Left lobe of liver (tissue), 2 donors: ENCODE measurements at places on chromosomes 2 and 18.

DNA sequence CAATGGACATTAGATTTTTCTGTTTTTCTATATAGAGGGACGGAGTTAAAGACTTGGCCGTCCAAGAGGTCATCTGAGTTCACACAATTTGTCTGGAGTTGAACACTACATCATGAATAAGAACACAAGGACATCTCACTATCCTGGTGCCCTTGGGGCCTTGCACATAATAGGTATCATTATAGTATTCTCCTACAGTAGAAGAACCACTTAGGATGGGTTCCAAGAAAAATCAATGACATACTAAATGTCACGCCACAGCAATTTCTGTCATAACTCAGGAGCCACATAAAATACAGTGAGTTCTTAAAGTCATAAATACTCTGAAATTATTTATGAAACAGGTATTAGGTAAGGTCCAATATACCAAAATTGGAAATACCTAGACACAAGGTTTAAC lies 154.4 kb downstream of the NCKAP5 start:
- DNase-seq, result no peak

GRCh38 chr18:35749701-35750100 lies 168.2 kb downstream of the GALNT1 start:
- no peak for DNase-seq

DNA sequence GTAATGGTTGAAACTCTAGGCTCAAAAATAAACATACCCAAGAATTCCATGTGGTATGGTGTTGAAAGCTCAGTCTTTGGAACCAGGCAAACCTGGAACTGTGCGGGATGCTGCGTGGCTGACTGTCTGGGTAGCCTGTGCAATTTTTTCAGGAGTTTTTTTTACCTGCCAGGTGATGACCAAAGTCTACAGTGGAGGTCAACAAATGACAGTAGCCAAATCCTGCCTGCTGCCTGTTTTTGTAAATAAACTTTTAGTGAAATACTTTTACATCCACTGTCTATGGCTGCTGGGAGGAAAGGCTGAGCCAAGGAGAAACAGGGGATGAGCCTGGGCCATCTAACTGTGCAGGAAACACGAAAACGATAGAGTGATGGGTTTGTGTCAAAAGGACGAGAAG lies 240.6 kb downstream of the PIEZO2 start:
- peak; percentile 62 for DNase-seq

- no peak for DNase-seq
Observed at GRCh38 chr2:124248386-124248785, 223.3 kb downstream of the CNTNAP5 start.

DNA sequence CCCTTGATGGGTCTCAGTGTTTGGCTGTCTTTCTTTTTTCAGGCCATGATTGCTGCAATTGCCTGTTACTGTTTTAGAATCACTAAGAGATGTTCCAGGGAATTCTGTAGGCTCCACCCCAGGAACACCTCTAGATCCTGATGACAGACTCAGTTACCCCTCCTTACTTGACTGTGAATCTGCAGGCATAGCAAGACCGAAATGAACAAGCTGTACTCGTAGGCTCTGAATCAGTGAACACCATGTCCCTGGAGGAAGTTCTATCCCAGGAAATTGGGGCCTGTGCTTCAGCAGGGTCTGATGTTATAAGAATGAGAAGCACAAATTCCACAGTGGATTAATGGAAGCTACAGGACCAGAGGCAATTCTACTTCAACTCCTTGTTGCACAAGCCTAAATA lies 148.6 kb downstream of the COPS8 start:
- no peak for DNase-seq

- DNase-seq, result no peak
Observed at GRCh38 chr18:12060182-12060870, 33.3 kb upstream of the ANKRD62 start.

- DNase-seq, result no peak
Observed at GRCh38 chr2:241645056-241645914, 7.8 kb downstream of the ATG4B start.

DNA sequence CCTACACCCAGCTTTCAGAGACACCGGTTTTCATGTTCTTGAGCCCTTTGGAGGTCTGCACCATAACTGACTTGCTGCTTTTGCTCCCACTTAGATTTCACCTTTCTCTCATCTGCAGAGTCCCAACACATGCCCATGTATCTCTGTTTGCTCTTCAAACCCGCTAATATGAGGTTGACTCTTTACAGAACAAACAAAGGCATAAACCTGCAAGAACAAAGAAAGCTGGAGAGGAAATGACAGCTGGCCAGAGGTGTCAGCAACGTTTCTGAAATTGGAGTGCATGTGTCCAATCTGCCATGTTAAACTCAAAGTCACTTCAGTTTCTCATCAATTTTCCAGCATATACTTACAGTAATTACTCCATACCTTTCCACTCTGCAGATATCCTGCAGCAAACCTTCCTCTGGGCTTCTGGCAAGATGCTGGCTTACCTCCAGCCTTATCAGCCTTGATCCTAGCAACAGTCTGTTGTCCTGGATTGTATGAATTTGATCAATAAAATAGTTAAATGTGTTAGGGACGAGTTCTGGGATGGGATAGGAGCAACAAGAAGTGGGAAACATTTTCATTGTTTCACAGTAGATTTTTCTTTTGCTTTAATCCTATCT lies 157.4 kb downstream of the FHOD3 start:
- DNase-seq, result no peak

GRCh38 chr18:24212939-24213338 lies 74.1 kb downstream of the CABYR start:
- DNase-seq, result no peak

GRCh38 chr2:40213071-40213470 lies 238.8 kb downstream of the SLC8A1 start:
- DNase-seq, result no peak

- DNase-seq, result no peak
Observed at GRCh38 chr2:161165811-161166210, 5.6 kb downstream of the TANK start.

GRCh38 chr2:53362934-53363333 lies 404.7 kb upstream of the CHAC2 start:
- DNase-seq, result no peak

GRCh38 chr2:217363470-217363869 lies 503.6 kb upstream of the TNP1 start:
- no peak for DNase-seq

DNA sequence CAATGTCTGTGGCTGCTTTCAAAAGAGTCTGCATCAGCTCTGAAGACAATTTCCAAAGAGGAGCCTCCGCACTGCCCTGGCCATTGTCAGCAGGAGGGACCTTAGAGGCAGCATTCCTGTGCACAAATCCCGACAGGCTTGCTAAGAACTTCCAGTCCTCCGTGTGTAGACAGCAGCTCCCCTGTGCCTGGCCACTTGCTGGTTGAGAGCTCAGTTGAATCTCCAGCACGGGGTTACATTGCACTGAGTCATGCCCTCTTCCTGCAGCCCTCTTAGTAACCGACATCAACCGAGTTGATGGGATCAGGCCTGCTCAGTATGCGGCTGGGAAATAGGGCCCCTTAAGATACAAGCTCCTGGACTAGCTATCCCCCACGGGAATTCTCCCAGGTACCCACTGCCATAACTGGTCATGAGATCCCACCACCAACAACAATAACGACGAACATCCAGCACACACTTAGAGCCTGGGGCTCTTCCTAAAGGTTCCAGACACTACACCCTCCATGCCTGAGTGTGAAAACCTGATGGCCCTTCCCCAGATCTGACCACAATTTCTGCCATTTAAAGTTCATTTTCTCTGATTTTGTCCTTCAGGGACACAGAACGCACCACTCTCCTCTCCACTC lies 12.0 kb downstream of the ATP6V1B1 start:
- peak; percentile 37 for DNase-seq

- DNase-seq, result no peak
Observed at GRCh38 chr2:43454791-43455190, 141.0 kb downstream of the THADA start.

- no peak for DNase-seq
Observed at GRCh38 chr2:197159661-197160211, 150.8 kb downstream of the ANKRD44 start.

DNA sequence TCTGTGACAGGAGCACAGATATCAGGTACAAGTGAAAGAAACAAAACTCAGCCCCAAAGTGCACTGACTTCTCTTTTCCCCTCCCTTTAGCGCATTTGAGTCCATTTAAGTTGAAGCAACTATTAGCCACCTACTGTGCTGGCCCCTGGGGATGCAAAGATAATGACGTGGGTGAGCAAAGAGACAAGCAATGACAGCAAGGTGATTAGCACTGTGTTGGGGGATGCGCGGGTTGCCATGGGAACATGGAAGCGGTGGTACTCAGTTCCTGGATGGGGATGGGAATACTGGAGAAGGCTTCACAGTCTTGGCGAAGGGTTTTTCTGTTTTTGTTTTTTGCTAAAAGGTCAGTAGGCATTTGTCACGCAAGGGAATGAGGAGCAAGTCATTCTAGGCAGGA lies 205.8 kb downstream of the LDLRAD4 start:
- DNase-seq, result no peak

DNA sequence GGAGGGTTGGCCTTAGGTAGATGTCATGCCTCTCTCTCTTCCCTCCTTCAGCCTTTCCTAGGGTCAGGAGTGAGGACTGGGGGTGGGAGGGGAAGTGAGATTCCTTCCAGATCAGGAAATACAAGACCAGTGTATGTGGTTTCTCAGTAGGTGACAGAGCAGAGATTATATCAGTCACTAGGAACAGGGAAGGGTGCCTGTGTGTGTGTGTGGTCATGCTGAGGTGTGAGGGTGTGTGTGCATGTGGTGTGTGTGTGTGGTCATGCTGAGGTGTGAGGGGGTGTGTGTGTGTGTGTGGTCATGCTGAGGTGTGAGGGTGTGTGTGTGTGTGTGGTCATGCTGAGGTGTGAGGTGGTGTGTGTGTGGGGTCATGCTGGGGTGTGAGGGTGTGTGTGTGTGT lies 259.8 kb downstream of the LOXHD1 start:
- no peak for DNase-seq

GRCh38 chr2:144281476-144281875 lies 238.4 kb downstream of the ZEB2 start:
- DNase-seq, result no peak

GRCh38 chr2:220499225-220499624 lies 871.8 kb downstream of the SLC4A3 start:
- DNase-seq, result no peak

DNA sequence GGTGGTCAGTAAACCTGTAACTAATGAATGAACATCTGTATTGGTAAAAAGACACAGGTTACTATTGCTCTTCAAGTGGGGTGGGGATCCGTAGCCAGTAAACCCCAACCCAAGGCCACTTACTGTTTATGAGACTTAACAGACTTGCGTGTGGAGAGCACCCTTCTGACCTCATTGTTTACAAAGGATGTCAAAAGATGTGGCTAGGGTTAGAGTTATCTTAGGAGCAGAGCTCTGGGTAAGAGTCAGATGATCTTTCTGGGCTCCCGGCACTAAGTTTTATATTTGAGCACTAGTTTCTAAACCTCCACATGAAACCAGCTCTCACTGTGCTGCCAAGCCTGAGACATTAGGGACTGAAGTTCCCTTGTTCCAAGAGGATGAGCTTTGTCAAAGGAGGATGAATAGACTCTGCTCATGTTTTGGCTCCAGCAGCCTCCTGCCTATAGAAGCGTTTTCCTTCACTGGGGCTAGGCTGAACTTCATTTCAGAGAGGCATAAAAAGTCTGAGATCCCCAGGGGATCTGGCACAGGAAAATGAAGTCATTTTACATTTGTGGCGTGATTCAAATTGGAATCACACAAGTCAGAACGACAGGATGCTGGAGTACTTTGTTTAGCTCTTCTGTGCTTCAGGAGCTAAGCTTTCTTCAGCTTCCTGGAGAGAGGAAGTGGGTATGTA lies 403.1 kb upstream of the TRIB2 start:
- no peak for DNase-seq

- no peak for DNase-seq
Observed at GRCh38 chr2:206232287-206233035, 42.0 kb upstream of the ZDBF2 start.

GRCh38 chr18:519019-519879 lies 18.7 kb upstream of the COLEC12 start:
- no peak for DNase-seq

GRCh38 chr2:169513926-169514325 lies 4.4 kb downstream of the KLHL41 start:
- no peak for DNase-seq

DNA sequence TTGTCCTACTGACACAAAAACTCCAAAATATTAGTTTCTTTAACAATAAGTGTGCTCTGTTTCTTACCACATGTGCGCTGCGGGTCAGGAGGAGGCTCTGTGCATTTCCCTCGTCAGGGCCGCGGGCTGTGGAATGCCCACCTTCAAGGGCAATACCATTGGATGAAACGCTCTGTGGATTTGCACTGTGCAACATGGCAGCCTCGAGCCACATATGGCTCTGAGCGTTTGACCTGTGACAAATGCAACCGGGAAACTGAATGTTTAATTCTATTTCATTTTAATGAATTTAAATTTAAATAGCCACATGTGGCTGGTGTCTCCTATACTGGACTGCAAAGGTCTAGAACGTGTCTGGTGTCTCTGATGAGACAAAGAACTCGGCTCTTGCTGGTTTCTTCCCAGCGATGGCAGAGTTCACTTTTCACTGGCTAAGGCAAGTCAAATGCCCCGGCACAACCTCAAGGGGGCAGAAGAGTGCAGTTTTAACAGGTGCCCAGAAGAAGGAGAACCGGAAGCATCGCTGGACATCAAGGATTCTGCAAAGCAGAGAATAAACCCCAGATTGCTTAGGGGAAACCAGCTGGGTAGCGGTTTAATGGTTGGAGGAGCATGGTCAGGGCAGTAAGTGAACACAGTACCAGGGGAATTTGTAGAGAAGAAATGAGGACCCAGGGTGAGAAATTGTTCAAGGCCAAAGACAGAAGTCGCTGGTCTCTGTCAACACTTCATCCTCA lies 37.0 kb upstream of the TMEM18 start:
- no peak for DNase-seq

DNA sequence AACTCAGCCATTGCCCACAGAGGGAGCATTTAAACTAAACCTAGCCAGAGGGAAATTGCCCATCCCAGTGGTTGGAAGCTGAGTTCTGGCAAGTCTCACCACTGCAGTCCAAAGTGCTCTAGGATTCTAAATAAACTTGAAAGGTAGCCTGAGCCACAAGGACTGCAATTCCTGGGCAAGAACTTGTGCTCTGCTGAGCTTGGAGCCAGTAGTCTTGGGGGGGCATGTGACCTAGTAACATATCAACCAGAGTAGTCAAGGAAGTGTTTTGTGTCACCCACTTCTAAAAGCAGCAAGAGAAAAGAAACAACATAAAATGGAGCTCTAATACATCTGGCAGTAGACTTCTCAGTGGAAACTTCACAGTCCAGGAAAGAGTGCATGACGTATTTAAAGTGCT lies 167.0 kb downstream of the PTH2R start:
- DNase-seq, result no peak

- DNase-seq, result peak; percentile 37
Observed at GRCh38 chr2:239691720-239692119, 290.9 kb upstream of the HDAC4 start.

- DNase-seq, result no peak
Observed at GRCh38 chr2:215845839-215846586, 167.3 kb downstream of the MREG start.

- no peak for DNase-seq
Observed at GRCh38 chr2:195458936-195459335, 198.1 kb upstream of the SLC39A10 start.

- no peak for DNase-seq
Observed at GRCh38 chr2:231449503-231450054, 14.7 kb downstream of the NCL start.

GRCh38 chr2:10028988-10029874 lies 14.1 kb upstream of the KLF11 start:
- no peak for DNase-seq

GRCh38 chr2:176584333-176584732 lies 315.1 kb downstream of the MTX2 start:
- no peak for DNase-seq
